ENCODE measurements at places on chromosomes 5 and 9.

DNA sequence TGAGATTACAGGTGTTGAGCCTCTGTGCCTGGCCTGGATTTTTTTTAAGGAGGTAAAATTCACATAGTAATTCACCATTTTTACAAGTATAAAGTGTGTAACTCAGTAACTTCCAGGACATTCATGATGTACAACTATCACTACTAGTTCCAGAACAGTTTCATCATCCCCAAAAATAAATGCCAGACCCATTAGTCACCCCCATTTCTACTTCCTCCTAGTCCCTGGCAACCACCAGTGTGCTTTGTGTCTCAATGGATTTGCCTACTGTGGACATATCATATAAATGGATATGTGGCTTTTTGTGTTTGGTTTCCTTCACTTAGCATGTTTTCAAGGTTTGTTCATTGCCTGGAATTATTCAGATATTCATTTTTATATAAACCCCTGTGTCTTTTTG is 72.5 kb upstream of the PANK3 start:
- DNase-seq, result no peak

GRCh38 chr9:137430723-137431415 is 7.7 kb downstream of the NOXA1 start:
- DNase-seq, result no peak

- no peak for DNase-seq
Measured at GRCh38 chr5:83343299-83343698, 128.2 kb upstream of the VCAN start.

- DNase-seq, result peak; percentile 72
Measured at GRCh38 chr5:36724467-36725332, 118.3 kb downstream of the SLC1A3 start.

GRCh38 chr5:91848453-91848852 is 465.3 kb upstream of the ARRDC3 start:
- no peak for DNase-seq

- no peak for DNase-seq
Measured at GRCh38 chr5:21893161-21893560, 960.0 kb downstream of the CDH12 start.

- no peak for DNase-seq
Measured at GRCh38 chr5:133404724-133405123, 207.6 kb downstream of the FSTL4 start.

GRCh38 chr9:90555351-90556057 is 87.1 kb downstream of the DIRAS2 start:
- no peak for DNase-seq

- no peak for DNase-seq
Measured at GRCh38 chr5:142115937-142116614, 7.5 kb downstream of the NDFIP1 start.

DNA sequence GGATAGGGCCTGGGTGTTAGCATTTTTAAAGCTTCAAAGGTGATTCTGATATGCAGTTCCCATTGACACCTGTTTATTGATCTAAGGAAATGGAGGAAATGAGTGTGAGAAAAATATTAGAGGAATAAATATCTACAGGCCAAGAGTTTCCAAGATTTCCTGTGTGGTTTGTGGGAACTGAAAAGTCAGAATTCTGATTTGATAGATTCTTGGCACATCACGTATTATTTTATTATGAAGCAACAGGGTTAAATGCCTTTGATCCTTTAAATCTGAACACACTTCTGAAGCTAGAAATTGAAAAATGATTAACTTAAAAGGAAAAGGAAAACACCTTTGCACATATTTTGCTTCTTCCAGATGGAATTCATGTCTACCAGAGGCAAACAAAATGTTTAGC is 113.7 kb downstream of the CD180 start:
- no peak for DNase-seq

GRCh38 chr9:129178568-129179382 is 714 bp upstream of the IER5L start:
- no peak for DNase-seq

- no peak for DNase-seq
Measured at GRCh38 chr5:160029540-160030139, 20.7 kb downstream of the TTC1 start.

DNA sequence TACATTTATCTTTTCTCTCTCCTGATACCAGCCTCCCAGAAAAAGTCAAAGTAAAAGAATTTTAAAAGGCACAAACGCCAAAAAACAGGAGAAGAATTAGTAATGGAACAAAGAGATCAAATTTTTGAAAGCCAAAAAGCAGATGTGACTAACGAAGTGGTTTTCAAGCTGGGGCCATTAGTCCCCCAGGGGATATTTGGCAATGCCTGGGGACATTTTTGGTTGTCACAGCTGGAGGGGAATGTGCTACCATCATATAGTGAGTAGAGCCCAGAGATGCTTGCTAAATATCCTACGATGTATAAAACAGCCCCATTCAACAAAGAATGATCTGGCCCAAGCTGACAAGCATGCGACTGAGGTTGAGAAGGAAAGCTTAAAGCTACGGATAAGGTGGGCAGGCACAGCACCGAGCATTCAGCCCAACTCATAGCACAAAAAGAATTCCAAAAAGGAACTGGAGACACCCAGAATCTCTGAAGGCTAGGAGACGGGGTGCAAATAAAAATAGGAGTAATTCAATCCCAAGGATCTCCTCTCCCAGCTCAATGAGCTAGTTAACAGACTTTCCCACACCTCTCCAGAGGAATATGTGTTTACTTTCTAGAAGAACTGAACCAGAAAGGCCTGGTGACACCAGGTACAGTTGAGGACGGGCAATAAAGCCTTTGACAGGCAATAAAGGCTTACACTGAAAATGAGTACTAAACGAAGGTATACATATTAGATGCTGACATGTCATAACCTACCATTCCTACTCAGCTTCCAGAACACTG is 269.0 kb downstream of the DENND1A start:
- DNase-seq, result no peak

DNA sequence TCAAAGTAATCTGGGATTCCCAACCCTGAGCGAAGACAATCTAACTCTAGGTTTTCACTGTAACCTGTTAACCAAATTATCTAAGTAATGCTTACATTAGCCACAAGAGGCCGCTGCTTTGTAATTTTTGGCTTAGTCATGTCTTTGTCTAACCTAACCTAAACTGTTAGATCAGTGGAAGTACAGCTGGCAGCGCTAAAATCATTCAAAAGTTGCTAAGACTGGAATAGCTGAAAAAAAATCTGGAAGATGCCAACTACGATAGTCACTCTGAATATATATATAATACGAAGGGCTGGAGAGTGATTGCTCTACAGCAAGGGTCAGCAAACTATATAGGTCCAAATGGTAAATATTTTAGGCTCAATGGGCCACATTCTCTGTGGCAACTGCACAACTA is 60.2 kb downstream of the FBXO38 start:
- peak; percentile 89 for DNase-seq

DNA sequence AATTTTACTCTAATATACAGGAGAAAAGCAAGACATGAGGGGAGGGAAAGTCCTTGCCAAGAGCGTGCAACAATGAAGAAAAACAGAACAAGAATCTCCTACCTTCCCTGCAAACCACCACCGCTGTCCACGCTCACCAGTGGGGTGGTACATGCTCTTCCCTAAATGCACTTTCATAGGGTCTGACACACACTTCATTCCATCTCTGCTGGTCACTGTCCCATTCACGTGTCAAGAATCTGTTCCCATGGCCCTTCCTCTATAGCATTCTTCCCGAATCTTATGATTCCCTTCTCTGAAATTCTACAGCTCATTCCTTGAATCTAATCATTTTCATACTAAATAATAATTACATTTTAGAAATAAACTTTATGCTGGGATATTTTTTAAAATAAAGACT is 11.4 kb upstream of the DNAH5 start:
- no peak for DNase-seq

- DNase-seq, result no peak
Measured at GRCh38 chr9:133054966-133055365, 6.8 kb upstream of the CEL start.

DNA sequence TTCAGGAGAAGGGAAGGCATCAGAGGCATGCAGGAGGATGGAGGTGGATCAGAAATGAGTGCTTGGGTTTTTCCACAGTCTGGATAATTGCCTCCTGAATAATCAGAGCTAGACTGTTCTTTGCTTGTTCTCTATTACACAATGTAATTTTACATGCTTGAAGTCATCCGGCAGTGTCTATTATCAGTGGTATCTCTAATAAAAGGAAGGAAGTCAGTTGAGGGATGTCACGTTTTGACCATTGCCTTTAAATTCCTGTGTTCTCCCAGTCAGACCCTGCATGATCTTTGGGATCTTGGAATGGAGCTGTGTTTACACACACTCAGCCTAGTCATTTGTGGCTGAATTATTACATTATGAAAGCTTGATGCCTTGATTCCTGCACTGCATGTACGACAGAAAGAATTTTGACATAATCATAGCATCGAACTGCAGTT is 91.0 kb downstream of the PDE8B start:
- no peak for DNase-seq

DNA sequence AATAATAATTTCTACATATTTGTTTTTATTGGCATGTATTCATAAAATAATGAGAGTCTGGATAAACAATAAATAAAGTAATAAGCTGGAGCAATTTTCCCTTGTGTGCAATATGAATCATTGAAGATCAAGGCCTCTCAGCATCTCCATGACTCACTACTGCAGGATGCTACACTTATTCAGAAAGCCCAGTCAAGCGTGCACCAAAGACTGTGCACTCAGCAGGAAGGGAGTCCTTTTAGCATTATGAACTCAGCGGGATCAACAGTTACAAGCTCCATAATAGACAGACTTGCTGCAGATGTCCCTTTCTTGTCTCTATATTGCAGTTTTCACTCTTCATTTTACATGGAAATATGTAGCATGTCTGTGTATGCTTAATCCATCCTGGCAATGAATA is 485.3 kb downstream of the CDH9 start:
- DNase-seq, result peak; percentile 42

DNA sequence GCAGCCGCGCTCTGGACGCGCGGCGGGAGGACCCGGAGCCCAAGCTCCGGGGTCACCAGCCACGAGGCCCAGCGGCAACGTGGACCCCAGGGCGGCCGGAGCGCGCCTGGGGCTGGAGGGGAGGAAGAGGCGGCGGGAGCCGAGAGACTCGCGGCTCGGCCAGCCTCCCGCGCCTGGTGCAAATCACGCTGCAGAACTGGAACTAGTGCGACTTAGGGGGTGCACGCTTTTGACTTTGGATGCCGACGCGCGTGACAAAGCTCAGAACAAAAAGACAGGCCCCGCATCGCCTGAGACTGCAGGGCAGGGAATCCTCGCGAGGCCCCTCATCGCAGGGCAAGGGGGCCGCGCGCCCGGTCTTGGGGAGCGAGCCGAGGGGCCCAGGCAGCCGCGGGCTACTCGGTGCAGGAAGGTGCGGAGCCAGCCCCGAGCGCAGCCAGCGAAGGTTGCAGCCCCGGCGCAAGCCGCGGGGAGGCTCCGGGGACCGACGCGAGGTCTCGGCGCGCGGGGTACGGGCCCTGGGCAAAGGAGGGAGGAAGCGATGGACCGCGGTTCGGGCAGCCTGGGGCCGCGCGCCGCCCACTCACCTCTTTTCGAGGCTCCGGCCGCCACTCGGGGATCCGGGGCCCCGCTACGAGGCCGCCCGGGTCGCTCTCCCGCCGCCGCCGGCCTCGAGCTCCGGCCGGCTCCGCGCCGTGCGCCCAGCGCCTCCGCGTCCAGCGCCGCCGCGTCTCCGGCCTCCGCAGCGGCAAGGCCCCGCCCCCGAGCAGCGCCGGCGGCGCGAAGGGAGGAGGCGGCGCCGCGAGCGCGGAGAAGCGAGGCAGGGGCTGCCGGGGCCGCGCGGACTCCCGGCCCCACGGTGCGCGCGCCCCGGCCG is at the start of gene GOLM1:
Gene GOLM1, minus strand, starts transcription at position 735 of the 877 bp plus-strand sequence. CDS start 20,238 bp downstream, outside the sequence.
- DNase-seq, result no peak

DNA sequence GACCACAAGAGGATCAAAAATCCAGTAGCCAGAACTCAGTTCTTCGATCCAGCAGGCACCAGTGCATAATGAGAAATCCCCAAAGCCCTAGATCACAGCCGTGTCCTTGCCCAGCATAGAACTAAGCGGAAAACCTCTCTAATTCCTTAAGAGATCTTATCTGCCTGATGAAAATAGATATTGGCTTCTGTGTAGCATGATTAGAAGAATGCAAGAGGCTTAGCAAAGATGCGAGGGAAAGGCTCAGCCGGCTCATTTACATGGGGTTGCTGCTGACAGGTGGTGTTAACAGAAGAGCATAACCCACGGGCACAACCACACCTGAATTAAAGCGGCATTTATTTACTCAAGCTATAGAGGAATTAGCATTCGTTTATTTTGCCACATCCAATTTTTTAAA is 400.0 kb upstream of the ADAMTS16 start:
- DNase-seq, result no peak

- no peak for DNase-seq
Measured at GRCh38 chr5:22056601-22057000, 796.5 kb downstream of the CDH12 start.

DNA sequence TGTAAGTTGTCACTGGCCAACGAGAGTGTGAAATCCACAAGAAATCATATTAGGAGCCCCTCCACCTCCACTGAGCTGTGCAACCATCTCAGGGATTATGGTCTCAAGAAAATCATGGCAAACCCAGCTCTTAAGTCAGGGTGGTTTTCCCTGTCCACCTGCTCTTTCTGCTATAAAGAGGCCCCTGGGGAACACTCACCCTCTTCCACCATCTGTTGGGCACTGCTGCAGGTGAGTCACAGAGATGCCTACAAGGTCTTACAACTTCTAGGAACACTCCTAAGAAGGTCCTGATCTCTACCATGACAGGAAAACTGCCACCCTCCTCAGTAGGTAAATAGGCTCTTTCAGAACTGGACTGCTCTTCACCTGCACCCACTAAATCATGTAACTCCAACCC is 61.8 kb downstream of the DRD1 start:
- no peak for DNase-seq

DNA sequence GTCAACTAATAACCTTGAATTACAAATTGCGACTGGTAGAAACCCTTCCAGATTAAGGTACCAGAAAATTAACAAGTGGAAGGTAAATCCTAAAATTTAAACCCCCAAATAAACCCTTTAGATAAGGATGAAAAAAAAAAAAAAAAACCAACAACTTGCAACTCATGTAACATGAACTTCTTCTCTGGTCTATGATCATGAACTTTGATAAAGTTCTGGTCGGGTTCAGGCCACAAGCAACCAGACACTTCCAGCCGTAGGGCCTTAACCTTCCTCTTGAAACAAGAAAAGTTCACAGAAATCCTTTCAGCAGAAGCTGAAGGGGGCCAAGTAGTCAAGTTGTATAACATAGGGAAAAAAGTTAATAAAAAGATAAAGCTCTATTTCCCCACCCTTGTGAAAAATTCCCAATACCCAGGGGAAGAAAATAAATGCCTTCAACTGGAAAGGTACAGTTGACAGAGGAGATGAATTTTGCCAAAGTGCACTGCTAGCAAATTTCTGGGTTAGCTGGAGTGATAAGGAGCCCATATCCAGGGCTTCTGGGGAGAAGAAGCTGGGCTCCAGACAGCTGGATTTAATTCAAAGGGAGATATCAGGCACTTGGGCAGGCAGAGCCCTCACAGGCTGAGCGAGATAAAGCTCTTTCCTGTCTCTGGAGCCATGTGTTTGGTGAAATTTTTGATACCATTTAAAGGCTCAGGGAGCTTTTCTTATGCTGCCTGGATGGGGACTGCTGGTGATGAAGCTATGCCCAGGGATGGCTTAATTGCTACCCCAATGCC is 234.2 kb upstream of the PANK3 start:
- DNase-seq, result no peak

GRCh38 chr5:72268753-72269410 is 51.2 kb downstream of the MRPS27 start:
- peak; percentile 41 for DNase-seq

- no peak for DNase-seq
Measured at GRCh38 chr9:81108391-81108790, 581.0 kb downstream of the TLE1 start.

- no peak for DNase-seq
Measured at GRCh38 chr9:105171589-105171988, 72.9 kb upstream of the SLC44A1 start.
